ENCODE measurements at places on chromosomes 5 and 9. TPM values are rescaled to one million over a fixed set of nuclear protein-coding genes. Genes with fewer than 3 reads are reported as not detected.

- DNase-seq, result no peak
These were observed 247.9 kb upstream of the MEF2C start for GRCh38 chr5:89130851-89131250.

- no peak for DNase-seq
These were observed 599 bp downstream of the KIAA1191 start for GRCh38 chr5:176360894-176361436.

DNA sequence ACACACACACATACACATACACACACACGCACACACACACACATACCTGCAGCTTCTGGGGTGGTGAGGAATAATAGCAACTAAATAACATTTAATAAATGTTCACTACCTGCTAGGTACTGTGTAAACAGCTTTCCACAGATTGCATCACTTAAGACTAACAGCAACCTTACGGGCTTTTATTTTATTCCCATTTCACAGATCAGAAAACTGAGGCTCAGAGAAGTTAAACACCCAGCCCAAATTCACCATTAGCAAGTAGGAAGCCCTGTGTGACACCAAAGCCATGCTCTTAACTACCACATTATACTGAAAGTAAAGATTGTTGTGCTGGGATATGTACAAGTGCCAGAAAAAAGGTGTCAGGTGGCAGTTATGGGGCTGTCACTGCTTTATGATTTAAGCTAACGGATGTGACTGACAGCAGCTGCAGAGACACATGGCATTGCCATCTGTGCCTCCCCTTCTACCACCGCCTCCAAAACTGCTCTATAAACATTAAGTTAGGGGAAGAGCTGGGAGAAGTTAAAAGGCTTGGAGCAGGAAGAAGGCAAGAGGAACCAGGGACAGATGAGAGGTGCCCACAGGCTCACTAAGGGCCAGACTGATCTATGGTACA, 13.6 kb downstream of the MTMR12 start:
- no peak for DNase-seq

DNA sequence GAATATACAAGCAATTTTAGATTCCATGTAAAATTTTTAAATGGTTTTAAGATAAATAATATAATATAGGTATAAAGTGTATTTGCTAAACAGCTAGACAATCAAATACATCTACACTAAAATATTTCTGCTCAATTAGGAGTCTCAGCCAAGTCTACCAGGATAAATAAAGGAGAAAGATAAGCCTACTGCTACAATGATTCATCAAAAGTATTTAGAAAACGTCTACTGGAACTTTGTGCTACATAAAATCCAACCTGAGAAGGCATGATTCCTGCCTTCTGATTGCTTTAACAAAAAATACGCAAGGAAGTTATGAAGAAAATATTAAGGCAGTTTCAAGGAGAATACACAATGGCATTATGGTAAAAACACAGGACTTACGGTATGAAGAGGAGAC, 570.6 kb downstream of the EFNA5 start:
- no peak for DNase-seq

- DNase-seq, result no peak
These were observed 140.9 kb downstream of the SYK start for GRCh38 chr9:90942555-90942954.

- no peak for DNase-seq
These were observed 7.8 kb downstream of the TOR1B start for GRCh38 chr9:129810788-129811187.

GRCh38 chr5:23648656-23649055, 141.2 kb downstream of the PRDM9 start:
- no peak for DNase-seq

GRCh38 chr9:97403746-97404316, 8.1 kb upstream of the TDRD7 start:
- no peak for DNase-seq

- DNase-seq, result no peak
These were observed 166.0 kb downstream of the TTLL11 start for GRCh38 chr9:121927081-121927480.

DNA sequence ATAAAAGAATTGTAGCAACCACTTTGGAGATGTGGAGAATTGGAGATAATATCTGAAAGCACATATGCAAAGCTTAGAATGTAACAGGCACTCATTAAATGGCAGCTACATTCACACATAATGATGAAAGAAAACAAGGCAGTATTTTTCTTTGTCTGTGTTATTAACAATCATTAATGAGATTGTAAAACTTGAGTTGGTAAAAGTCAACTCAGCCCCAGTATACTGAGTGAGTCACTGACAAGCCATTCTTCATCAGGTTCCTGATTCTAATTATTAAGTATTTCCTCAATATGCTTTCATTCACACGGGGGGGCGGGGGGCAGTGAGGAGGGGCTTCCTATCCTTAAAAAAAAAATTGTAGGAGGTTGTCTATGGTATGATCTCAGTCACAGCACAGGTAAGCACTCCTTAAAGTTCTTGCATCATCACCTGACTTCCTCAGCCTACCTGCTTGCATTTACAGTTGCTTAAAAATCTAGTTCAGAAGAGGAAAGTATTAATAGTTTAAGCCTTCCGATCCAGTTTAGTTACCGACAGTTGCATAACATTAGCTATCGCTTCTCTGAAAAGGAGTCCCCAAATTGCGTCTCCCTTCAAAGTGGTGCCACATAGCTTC, 379.8 kb downstream of the EFNA5 start:
- DNase-seq, result no peak

DNA sequence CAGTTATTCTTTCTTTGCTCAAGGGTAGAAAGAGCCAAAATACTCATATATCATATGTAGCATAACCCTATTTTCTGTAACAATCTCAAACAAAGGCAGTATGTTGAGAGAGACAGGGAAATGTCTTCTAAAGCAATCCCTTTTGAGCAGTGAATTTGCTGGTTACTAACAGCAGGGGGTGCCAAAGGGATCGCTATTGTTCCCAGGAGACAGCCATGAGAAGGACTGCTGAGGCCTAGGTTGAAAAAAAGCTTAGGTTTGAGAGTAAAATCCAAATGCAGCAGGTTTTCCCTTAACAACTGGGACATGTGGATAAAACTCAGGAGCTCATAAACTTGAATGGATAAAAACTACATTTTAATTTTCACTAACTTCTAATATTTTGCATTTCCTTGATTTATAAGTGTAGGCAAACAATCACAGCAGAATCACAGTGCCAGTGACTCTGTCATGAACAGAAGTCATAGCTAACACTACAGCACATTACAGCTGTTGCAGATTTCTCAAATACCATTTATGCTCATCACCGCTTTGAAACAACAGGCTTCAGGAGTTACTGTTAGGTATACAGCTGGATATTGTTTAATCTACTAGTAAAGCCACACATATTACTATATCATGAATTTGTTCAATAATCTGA, 148.4 kb downstream of the MAPKAP1 start:
- DNase-seq, result peak; percentile 72

DNA sequence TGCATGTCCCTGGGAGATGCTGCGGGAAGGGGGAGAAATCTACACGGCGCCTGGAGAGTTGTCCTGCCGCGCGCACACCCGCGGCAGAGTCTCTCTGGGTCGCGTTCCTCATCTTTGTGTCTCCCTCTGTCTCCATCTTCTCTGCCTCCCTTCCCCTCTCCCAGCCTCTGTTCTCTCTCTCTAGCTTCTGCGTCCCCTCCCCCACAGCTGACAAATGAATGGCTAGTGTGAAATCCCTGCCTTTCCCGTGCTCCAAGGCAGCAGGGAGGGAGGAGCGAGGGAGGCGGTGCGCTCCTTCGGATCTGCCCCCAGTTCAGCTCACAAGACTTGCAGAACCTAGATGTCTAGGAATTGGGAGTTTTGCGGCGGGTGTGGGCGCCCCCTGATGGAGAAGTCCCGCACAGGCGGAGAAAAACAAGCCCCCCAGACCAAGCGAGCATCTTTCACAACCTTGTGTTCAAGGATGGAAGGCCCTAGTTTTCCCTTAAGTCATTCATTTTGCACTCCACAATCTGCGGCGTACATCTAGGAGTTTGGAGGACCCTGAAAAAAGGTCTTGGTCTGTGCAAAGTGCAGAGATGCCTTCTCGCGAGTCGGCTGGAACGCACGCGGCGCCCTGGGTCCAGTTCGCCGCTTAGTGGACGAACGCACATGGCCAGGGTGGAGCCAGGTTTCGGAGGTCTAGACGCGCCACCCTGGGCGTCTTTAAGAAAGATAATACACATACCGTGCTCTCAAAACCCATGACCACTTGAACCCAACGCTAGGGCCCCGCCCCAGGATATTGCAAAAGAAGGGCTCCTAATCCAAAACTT, 2.0 kb downstream of the VCAN start:
- DNase-seq, result peak; percentile 76

GRCh38 chr5:14190194-14191164, 47.3 kb downstream of the TRIO start:
- DNase-seq, result no peak

DNA sequence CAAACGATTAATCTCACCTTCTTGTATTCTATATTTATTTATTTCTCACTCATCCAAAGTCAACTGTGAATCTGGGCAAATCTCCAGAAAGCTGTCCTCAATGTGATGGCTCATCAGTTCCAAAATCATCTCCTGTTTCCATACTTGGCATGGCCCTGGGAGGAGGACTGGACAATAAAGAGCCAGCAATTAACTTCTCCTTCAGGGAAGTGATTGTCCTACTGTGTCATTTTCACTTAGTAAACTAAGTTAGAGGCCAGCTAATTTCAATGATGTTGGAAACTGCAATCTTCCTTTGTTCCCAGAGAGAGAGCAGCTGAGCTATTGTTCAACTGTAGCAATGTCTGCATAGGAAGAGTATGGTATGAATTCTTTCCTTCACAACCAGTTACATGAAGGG, 17.5 kb downstream of the CDH12 start:
- DNase-seq, result no peak

DNA sequence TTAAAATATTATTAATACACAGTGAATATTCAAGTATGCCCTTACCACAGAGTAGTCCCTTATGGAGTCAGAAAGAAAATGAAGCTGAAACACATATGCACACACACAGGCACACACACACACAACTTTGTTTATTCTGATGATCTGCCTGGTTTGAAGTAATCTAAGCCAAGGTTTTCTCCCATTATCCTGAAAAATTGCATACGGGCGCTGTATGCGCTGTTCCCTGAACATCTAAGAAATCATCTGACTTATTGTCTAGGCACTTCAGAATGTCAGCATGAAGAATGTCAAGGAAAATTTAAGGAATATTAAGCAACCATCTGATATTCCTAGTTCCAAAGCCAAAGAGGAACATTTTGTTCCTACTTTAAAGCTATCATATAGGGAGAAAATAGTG, 147.1 kb upstream of the SLC30A5 start:
- DNase-seq, result no peak

DNA sequence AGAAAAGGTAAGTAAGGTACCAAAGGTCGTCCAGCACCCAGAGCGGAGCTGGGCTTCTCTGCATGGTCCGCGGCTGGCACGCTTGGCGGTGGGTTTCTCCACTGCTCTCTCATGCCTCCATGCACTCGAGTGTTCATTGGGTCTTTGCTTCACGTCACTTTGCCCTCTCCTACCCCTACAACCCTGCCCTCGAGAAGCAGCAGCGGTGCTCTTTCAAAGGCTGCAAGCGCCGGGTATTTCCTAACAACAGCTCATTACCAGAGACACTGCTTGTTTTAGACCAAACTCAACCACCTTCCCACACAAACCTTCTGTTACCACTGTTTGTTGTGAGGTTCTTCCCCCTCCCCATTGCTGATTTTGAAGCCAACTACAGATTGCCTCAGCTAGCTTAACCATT, 21.5 kb upstream of the ZBTB34 start:
- no peak for DNase-seq

DNA sequence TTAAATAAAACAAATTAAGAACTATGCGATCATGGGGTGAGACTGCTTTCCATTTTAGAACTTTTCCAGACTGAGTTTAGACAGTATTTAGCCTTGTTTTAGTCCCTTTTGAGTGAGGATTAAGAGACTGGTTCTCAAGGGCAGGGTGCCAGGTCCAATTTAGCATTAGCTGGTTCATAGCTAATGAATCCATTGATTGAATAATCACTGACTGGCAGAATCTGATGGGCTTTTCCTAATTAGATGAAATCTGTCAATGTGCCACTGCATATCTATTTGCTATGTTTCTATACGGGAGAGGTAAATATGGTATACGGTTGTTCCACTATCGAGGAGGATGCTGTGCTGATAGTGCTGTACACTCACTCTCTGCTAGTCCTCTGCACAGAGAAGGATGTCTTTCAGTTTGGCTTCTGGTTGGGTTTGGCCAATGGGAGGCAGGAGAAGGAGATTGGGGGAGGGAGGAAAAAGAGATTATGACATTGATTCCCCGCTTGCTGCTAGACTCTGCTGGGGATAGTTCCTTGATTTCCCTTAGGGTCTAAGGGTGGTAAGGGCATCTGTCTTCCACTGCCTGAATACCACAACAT, 496.6 kb downstream of the CTNND2 start:
- DNase-seq, result no peak

DNA sequence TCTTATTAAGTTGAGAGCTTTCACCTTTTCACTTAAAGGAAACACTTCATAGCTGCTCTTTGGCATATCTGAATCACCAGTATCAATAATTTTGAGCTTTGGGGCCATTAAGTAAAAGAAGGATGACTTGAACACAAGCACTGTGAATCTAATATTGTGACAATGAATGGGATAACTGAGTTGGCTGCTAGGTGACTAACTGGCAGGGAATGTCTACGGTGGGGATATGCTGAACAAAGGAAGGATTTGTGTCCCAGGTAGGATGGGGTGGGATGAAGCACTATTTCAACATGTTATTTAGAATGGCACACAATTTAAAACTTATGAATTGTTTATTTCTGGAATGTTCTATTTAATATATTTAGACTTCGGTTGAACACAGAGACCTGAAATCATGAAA, 123.6 kb downstream of the TEX10 start:
- DNase-seq, result no peak

GRCh38 chr9:1979741-1980367, 35.3 kb upstream of the SMARCA2 start:
- DNase-seq, result no peak

The FLT4 gene
- polyA plus RNA-seq, result 0.12 TPM

The SNX2 gene
- polyA plus RNA-seq, result 45.2 TPM

The PCDHGB6 gene
- 0.07 TPM for polyA plus RNA-seq

The UBE2QL1 gene
- polyA plus RNA-seq, result not detected

The SPINK7 gene
- polyA plus RNA-seq, result not detected

The CDH18 gene
- polyA plus RNA-seq, result 0.44 TPM

The IL4 gene
- polyA plus RNA-seq, result not detected

The ADRB2 gene
- 0.09 TPM for polyA plus RNA-seq

The SPINK6 gene
- polyA plus RNA-seq, result not detected

The RFESD gene
- polyA plus RNA-seq, result 125 TPM

The ANXA2R gene
- 4.8 TPM for polyA plus RNA-seq

The TXNDC15 gene
- polyA plus RNA-seq, result 14.9 TPM

The CMYA5 gene
- 0.16 TPM for polyA plus RNA-seq

The GAPVD1 gene
- 28.6 TPM for polyA plus RNA-seq

The CYSRT1 gene
- polyA plus RNA-seq, result 1.4 TPM

All from K562 (cell line).